ENCODE measurements at places on chromosomes 3 and 15.

GRCh38 chr3:194405766-194406165 is 6.7 kb upstream of the GP5 start:
- no peak for DNase-seq

DNA sequence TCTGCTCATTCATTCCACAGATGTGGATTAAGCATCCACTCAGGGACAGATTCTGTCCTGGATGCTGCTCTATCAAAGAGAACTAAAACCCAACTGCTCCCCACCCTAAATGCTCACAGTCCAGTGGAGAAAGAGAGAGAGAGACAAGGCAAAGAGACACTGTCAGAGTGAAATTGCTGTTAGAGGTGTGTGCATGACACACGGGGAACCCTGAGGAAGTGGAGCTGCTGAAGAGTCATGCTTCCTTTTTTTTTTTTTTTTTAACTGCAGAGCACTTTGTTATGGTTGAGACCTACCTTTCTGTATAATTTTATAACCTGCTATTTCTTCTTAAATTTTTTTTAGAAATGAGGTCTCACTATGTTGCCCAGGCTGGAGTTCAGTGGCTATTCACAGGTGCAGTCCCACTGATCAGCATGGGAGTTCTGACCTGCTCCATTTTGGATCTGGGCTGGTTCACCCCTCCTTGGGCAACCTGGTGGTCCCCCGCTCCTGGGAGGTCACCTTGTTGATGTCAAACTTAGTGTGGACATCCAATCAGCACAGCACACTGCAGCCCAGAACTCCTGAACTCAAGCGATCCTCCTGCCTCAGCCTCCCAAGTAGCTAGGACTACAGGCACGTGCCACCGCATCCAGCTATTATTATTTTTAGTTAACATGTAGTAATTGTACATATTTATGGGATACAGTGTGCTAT is 18.2 kb upstream of the PSTPIP1 start:
- DNase-seq, result peak; percentile 30

DNA sequence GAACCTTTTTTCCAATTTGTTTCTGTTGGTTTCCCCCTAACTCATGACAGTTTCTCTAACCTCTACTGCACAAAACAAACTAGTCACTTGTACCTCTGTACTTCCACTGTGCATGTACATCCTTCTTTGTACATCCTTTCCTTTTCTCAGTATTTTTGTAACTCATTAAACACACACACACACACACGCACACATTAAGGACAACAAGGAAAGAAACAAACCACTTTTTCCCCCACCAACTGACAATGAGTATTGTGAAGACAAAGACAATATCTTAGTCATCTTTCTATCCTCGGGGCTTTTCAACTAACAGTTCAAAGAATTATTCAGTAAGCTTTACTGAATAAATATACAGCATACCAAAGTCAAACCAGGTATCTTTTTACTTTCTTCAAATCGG is 170.5 kb downstream of the VPS13C start:
- DNase-seq, result no peak

DNA sequence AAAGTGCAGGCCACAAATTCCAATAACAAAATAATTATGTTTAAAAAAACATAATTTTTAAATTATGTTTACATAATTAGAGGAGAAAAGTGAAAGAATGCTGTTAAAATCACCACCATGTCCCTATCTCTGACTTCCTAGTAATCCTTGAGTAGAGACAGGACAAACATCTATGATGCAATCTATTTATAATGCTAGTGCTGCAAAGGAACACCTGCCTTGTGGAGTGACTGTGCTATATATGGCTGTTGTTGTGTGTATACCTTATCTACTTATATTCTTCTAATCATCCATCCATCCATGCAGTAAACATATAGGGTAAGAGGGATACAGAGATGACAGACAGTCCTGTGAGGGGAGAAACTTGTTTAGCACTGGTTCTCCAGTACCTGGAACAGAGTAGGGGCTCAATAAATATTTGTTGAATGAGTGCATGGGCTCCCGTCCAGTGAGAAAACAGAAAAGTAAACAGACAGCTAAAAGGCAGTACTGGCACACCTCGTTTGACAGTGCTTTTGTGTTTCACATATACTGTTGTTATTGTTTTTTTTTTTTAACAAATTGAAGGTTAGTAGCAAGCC is 229.3 kb upstream of the UBE2E1 start:
- DNase-seq, result no peak

DNA sequence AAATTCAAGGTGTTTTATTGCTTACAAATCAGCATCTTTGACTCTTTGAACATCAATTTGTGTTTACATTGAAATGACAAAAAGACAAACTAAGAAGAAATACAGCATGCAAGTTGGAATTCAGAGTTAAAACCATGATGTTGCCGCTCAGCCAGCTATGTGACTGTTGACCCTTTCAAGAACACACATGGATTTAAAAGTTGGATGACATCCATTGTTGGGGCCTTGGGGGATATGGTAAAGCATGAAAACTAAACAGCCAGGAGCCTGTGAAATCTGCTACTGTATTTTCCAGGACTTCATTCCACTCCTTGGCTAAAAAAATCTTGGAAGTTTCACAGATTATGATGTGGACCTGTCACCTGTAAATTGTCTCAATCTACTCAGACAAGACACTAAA is 4.6 kb downstream of the P2RY1 start:
- DNase-seq, result no peak

- DNase-seq, result no peak
These were observed 27.1 kb upstream of the CSPG4 start for GRCh38 chr15:75739791-75740190.

GRCh38 chr15:23629234-23629805 is 18.3 kb downstream of the MAGEL2 start:
- DNase-seq, result no peak

Data from activated CD4-positive, alpha-beta T cell treated with anti-CD3 and anti-CD28 coated beads, Interleukin-2, amount 10 ng/mL, durations not matched to agents 7 days and 5 days (primary cell).